ENCODE measurements at places on chromosomes 5 and 9. TPM values are rescaled to one million over a fixed set of nuclear protein-coding genes. Genes with fewer than 3 reads are reported as not detected.

DNA sequence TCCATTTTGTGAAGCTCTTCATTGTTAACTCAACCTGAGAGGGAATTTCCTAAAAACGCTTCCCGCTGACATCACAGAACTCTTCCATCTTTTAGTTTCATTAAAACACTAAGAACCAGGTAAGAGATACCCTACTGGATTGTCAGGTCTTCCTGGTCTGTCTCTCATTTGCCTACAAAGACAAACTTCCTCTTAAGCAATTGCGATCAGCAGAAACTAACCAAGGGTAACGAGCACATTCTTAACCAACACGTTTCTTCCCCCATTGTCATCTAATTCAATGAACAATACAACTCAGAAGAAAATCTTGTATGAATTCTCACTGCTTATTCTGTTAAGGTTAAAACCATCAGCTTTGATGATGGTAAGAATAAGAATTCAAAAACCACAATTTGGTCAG is 6.6 kb downstream of the FBXW11 start:
- DNase-seq: no peak

Gene SLC4A9
- 0.23 TPM for total RNA-seq

DNA sequence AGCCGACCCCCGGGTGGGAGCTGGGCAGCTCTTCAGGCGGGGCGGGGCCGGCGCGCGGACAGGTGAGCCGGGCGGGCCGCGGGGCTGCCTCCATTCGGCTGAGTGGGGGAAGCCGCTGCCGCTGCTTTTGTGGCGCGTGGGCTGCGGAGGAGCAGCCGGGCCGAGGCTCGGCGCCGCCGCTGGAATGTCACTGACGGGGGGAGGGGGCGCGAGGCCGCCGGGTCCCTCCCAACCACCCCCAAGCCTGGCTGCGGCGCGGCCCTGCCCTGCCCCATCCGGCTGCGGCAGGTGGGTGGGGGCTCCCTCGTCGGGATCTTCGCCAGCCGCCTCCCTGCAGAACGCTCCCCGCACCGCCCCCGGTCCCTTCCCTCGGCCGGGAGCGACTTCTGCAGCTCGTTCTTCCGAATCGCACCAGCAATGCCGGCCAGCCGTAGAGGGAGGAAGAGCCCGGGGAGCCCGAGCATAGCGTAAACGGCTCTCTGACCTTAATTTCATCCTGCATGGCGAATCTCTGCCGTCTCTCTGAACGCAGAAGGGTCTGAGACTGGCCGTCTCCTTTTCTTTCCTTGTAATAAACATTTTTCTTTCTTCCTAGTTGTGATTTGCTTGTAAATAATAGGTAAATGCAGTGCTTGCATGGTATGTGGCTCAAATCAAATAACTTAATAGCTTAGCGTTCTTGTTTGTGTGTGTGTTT is 505 bp downstream of the SPTAN1 start:
- peak; percentile 85 for DNase-seq

DNA sequence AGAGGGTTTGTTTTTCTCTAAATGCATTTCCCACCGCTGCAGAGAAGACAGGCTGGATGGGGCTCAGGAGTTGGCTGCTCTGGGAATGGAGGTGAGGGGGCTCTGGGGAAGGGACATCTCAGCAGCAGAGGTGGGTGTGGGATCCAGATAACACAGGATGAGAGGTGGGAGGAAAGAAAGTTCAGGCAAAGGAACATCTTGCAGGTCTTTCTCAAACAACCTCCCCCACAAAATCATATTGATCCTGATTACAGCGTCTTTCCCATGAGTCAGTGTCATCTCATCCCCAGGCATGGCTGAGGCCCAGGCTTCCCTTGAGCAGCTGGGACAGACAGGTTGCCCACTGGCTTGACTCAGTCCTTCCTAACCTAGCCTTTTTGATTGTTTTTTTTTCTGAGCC is 11.3 kb upstream of the ACSL6 start:
- no peak for DNase-seq

Measured in upper lobe of right lung (tissue), 1 donor.